ENCODE measurements at places on chromosomes 3 and 15. TPM values are rescaled to one million over a fixed set of nuclear protein-coding genes. Genes with fewer than 3 reads are reported as not detected.

The MUC20 gene
- polyA plus RNA-seq: not detected

The CCR9 gene
- 1.4 TPM for polyA plus RNA-seq

The IL20RB gene
- polyA plus RNA-seq: 0.45 TPM

The H1-8 gene
- not detected for polyA plus RNA-seq

The CAMK2N2 gene
- not detected for polyA plus RNA-seq

The EFCAB12 gene
- 0.21 TPM for polyA plus RNA-seq

The CPEB1 gene
- 1.2 TPM for polyA plus RNA-seq

The AMT gene
- 0.62 TPM for polyA plus RNA-seq

The CLRN1 gene
- not detected for polyA plus RNA-seq

The ARHGAP31 gene
- polyA plus RNA-seq: 3.4 TPM

The RLBP1 gene
- polyA plus RNA-seq: not detected

The ZNF609 gene
- polyA plus RNA-seq: 10.7 TPM

The ACTRT3 gene
- 0.20 TPM for polyA plus RNA-seq

The PTX3 gene
- 0.10 TPM for polyA plus RNA-seq

The ZNF385D gene
- polyA plus RNA-seq: not detected

The FRMD4B gene
- polyA plus RNA-seq: 3.0 TPM

- DNase-seq: no peak
Observed at GRCh38 chr3:82815417-82816058, 1054.1 kb upstream of the GBE1 start.

GRCh38 chr3:178714925-178715832 lies 178.9 kb downstream of the KCNMB2 start:
- no peak for DNase-seq

DNA sequence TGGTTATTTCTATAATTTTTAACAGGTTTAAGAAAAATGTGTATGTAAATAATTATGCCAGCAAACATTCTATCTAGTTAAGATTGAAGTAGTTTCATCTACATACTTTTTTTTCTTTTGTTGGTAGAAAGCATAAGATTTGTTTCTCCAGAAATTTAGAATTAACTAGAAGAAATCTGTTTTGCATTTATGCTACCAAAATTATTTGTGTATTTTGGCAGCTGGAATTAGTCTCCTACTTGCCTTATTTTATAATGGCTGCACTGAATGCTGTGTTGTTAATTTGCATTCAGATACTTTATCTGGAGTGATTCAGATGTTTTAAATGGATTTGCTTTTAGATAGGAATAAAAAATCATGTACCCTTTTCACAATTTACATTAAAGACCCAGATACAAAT lies 100.2 kb upstream of the NAALADL2 start:
- DNase-seq: no peak

- no peak for DNase-seq
Observed at GRCh38 chr3:77102951-77103769, 63.3 kb downstream of the ROBO2 start.

DNA sequence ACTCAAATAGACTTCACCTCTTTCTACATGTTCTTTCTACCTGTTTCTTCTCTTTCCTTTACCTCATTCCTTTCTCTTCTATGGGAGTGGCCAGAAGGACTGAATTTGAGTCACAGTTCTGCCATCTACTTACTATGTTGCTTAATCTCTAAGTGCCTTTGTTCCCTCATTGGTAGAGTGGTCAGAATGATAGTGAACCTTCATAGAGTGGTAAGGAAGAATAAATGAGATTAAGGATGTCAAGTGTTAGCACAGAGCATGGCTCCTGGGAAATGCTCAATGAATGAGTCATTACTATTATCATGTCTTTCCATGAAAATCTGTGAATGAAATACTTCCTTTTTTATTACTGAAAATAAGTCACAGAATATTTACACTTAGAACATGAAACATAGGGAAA lies 17.5 kb downstream of the TMEM207 start:
- no peak for DNase-seq

DNA sequence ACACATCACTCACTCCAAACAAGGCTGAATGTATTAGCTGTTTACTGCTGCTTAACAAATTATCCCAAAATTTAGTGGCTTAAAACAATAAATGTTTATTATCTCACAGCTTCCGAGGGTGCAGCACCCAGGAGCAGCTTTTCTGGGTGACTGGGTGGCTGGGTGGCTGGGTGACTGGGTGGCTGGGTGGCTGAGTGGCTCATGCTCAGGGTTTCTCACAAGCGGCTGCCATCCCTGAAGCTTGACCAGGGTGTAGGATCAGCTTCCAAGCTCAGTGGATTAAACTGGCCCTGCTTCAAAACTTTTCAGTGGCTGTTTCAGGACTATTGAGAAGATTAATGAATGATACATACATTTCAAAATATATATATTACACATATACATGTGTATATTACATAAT lies 2.3 kb upstream of the CYP11A1 start:
- no peak for DNase-seq

- no peak for DNase-seq
Observed at GRCh38 chr15:85003593-85004312, 22.1 kb downstream of the PDE8A start.

- no peak for DNase-seq
Observed at GRCh38 chr15:39124553-39125171, 456.2 kb upstream of the THBS1 start.

- no peak for DNase-seq
Observed at GRCh38 chr15:40846841-40847222, 3.0 kb downstream of the SPINT1 start.

DNA sequence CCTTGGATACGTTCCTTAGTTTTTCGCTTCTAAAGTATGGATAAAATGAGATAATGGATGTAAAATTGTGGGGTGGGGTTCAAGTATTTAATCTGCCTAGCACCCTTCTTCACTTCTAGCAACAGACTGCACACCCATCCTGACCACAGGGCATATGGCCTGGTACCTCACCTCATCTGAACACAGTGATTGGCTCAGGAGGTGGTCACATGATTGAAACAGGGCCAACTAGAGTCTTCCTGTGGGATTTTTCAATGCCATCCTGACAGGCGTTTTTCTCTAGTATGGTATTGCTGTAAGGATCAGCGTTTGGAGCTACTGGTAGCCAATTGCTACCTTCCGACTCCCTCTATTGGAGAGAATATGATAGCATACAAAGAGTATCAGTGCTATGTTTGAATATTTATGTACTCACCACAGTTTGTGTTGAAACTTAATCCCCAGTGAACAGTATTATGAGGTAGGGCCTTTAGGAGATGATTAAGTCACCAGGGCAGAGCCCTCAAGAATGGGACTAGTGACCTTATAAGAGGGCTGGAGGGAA lies 172.2 kb downstream of the PPM1L start:
- DNase-seq: no peak

DNA sequence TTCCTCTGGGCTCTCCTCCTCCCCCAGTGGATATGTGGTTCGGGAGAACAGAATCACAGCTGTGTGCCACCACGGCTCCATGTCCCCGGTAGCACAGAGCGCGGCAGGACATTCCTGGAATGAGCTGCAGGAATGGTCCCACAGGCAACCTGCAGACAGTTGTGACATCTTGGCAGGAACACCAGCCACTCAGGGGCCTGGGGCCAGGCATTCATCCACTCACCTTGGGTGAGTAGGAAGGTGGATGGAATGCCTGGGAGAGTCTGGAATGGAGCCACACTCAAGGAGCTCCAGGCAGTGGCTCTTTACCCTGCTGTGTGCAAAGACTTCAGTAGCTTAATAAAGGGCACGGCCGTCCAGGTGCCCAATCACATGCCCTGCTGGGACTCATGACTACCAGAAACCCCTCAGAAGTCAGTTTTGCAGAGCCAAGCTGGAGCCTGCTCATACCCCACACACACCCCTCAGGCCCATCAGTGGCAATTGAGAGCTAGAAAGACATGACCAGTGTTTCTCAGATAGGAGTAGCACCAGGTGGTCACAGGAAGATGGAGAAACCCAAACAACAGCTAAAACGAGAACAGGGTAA lies 117.3 kb upstream of the PRR20G start:
- DNase-seq: no peak

GRCh38 chr15:69119683-69120395 lies 40.6 kb upstream of the GLCE start:
- no peak for DNase-seq

DNA sequence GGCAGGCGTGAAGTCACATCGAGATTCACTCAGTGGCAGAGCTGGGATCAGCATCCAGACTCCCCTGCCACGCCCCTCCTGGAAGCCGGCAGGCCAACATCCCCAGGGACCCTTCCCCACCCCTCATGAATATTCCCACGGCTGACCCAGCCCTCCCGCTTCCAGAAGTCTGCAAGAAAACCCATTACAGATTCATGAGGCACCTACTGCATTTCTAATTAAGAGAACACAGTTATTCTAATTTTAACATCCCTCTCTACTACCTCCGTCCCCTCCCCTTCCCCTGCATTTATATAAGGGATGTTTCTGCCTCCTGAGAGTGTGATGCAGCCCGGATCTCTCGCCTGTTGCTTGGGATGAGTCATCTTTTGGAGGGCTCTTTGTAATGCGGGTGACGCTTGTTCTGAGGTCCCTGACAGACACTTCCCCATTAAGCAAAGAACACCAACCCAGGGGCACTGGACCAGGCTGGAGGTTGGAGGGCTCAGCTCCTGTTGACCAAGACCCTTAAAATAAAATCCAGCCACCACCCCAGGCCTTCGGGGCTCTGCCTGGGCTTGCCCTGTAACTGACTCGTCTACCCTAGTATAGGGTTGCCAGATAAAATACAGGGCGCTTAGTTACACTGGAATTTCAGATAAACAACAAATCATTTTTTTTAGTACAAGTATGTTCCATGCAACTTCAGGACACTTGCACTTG lies 118.7 kb downstream of the NUP210 start:
- DNase-seq: no peak

DNA sequence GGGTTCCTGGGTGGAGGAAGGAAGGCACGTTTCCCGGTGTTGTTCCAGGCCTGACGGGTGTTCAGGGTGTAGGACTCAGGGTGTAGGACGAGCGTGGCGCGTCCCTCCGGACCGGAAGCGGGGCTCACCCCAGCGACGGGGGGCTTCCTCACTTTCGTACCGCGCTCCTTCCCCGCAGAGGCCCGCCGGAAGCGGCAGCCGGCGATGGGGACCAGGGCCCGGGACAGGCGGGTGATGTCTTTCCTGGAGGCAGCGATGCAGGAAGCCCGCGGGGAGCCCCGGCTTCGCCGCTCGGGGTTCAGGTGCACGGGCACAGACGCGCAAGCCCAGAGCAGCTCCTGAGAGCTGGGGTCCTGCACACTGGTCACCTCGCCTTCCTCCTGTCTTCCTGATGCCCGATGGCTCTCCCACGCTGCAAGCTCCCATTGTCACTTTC lies 13.4 kb downstream of the FOXL2NB start:
- no peak for DNase-seq

GRCh38 chr15:37872661-37873060 lies 61.8 kb upstream of the TMCO5A start:
- DNase-seq: no peak

GRCh38 chr3:77326586-77326985 lies 286.7 kb downstream of the ROBO2 start:
- DNase-seq: no peak

- DNase-seq: no peak
Observed at GRCh38 chr3:151345859-151346258, 16.5 kb upstream of the P2RY13 start.

- no peak for DNase-seq
Observed at GRCh38 chr15:100663086-100663914, 60.9 kb downstream of the ASB7 start.

- no peak for DNase-seq
Observed at GRCh38 chr15:29554531-29554930, 267.7 kb downstream of the TJP1 start.

DNA sequence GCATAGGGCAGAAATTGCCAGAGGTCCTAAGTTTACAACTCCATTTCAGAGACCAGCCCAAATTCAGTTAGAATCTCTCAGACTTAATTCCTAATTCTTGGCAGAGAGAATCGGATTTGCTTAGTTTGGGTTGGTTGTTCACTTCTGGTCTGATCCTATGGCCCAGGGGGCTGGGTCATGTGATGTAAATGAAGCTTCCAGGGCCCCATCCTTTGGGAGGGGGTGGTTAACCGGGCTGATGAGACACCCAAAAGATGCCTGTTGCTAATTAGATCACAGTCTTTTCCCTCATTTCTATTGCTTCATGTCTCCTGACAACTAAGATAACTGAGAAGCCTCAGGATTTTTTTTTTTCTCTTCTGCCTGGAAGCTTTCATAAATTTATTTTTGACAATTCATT lies 11.1 kb upstream of the ZNF620 start:
- DNase-seq: no peak

GRCh38 chr3:194869482-194870169 lies 183.9 kb downstream of the FAM43A start:
- no peak for DNase-seq

DNA sequence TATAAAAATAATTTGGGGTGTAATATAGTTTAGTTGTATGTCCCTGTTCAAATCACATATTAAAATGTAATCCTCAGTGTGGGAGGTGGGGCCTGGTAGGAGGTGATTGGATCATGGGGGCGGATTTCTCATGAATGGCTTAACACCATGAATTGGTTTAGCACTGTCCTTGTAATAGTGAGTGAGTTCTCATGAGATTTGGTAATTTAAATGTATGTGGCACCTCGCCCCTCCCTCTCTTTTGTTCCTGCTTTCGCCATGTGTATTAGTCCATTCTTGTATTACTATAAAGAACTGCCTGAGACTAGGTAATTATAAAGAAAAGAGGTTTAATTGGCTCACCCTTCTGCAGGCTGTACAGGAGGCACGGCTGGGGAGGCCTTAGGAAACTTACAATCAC lies 83.9 kb downstream of the ANXA2 start:
- DNase-seq: no peak

- DNase-seq: no peak
Observed at GRCh38 chr3:32968166-32968919, 16.9 kb downstream of the CCR4 start.

DNA sequence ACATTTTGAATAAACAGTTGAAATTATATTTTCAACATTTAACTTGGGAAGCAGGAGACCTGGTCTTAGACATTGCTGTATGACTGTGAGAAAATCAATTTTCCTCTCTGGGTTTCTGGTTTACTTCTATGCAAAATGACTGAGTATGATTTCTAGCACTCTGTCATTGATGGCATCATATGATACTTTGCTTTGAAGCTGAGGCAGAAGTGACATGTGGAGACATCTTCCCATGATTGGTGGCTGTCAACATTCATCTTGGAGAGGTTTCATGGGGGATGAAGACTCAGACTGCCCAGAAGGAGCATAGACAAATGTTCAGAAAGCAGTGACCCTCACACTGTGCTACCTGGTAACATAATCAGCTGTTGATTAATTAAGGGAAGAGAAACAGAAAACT lies 477.9 kb downstream of the PDCD6IP start:
- no peak for DNase-seq

- no peak for DNase-seq
Observed at GRCh38 chr3:55518451-55518850, 31.3 kb upstream of the WNT5A start.

GRCh38 chr3:189349772-189350171 lies 178.0 kb downstream of the TPRG1 start:
- no peak for DNase-seq

- no peak for DNase-seq
Observed at GRCh38 chr3:171791692-171792076, 18.6 kb downstream of the PLD1 start.

Measured in CD8-positive, alpha-beta memory T cell (primary cell).